ENCODE measurements at places on chromosomes 16 and 17. TPM values are rescaled to one million over a fixed set of nuclear protein-coding genes. Genes with fewer than 3 reads are reported as not detected.

Gene GSDMA
- polyA plus RNA-seq: not detected

DNA sequence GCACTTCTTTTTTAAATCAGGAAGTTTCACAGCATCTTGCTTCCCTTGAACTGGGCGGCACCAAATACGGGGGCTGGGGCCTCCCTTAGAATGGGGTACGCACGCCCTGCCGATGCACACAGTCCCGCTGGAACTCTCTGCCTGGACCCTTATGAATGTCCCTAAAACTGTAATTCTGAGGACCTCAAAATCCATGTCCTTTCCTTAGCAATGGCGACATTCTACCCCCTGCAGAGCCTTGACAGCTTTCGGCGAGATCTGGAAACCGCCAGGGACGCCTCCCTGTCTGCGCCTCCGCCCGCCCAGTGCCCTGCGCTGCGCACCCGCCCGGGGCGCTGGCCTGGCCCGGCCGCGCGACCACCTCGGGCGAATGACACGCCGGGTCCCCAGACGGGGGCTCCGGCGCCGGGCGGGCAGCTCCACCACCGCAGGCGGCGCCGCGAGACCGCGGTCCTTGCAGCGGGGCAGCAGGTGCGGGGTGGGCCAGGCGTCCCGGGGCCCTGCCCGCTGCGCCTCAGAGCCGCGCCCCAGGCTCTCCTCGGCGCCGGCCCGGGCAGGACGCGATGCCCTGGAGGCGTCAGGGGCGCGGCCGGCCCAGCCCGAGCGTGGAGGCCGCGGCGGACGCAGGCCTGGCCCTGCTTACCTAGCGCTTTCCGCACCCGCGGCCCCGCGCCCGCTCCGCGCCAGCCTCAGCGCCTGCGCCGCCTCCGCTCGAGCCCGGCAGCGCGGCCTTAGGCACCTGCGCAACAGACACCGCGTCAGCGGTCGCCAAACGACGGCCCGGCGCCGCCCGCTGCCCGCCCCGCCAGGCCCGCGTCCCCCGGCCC is 548 bp downstream of the HAGH start:
- DNase-seq: no peak

Gene CD300A
- 3.5 TPM for polyA plus RNA-seq

Gene CLEC3A
- polyA plus RNA-seq: not detected

DNA sequence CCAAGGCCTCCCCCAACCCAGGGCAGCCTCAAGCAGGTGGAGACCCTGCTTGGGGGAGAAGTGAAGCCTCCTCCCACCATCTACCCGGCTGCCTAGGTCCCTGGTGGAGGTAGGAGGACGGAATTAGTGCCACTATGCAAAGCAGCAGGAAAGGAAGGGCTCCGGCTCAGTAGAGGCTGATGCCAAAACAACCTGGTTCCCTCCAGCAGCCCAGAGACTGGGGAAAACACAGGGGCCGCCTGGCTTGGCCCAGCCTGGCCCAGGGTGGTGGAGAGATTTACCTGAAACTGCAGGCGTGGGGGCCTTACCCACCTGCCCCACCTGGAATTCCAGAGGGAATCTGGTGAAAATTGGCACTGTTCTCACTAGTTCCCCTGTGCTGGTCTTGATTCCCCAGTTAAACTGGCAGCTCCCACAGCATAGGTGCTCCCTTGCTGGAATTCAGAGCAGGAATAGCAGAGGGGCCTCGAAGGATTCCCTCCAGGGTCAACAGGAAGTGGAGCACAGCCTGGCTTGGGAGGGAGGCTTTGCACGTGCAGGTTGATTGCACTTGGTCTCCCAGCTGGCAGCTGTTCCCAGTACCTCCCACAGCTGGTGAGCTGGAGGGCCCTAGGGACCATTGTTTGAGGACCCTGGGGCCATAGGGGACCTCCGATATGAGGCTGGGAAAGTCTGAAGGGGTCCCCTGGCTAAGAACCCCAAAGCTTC is 4.5 kb downstream of the CD79B start:
- no peak for DNase-seq

DNA sequence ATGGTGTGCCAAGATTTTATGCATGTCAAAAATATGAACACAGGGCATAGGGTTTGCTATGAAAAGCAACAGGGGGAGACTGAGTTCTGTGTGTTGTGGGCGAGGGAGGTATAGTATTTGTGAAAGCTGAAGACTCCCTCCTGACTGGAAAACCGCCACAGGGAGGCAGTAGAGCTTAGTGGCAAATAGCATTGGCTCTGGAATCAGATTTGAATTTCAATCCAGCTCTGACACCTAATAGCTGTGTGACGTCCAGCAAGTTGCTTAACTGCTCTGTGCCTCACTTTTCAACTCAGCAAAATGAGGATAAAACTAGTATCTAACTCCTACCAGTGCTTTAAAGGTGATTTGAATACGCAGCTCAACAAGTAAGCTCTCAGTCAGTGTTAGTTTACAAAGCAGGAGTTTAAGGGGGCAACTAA is 22.0 kb downstream of the KPNA2 start:
- DNase-seq: no peak

Gene DCTN5
- polyA plus RNA-seq: 41.9 TPM

Gene KREMEN2
- 27.6 TPM for polyA plus RNA-seq

DNA sequence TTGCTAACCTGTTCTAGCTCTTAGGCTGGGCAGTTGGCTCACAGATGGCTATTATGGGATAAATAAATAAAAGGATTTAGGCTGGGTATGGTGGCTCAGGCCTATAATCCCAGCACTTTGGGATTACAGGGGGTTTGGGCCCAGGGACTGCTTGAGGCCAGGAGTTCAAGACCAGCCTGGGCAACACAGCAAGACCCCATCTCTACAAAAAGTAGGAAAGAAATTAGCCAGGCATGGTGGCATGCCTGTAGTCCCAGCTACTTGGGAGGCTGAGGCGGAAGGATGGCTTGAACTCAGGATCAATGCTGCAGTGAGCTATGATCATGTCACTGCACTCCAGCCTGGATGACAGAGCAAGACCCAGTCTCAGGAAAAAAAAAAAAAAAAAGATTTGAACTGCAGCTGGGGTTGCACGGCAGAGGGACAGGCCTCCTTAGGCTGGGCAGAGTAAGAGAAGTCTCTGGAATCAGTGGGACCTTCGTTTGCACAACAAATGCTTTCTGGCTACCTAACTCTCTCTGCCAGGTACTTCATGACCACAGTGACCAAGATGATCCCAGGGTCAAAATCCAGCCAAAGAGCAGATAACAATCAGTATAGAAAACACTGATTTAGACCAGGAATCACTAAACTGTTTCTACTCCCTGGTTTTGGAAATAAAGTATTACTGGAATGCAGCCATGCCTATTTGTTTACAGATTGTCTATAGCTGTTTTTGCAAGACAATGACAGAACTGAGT is 6.8 kb downstream of the RUSF1 start:
- DNase-seq: no peak

Gene CDH5
- 85.0 TPM for polyA plus RNA-seq

Gene CTRL
- 3.5 TPM for polyA plus RNA-seq

Gene PRCD
- polyA plus RNA-seq: 3.3 TPM

Gene ZFPM1
- 1.1 TPM for polyA plus RNA-seq

DNA sequence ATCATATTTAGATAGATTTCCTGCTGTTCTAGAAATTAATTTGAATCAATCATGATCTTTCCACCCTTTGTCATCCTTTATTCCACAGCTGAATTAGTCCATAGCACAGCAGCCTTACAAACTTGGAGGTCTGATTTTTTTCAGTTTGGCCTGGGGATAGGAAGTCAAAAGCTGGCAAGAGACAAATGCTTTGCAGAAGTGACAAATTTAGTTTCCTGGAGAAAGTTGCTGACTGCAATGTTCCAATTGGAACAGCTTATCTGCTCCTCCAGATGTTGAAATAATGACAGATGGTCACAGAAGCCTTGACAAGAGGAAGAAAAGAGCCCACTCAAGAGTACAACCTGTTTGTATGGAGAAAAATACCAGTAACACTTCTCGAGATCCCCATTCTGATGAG is 1276.1 kb upstream of the CDH8 start:
- DNase-seq: peak; percentile 21

DNA sequence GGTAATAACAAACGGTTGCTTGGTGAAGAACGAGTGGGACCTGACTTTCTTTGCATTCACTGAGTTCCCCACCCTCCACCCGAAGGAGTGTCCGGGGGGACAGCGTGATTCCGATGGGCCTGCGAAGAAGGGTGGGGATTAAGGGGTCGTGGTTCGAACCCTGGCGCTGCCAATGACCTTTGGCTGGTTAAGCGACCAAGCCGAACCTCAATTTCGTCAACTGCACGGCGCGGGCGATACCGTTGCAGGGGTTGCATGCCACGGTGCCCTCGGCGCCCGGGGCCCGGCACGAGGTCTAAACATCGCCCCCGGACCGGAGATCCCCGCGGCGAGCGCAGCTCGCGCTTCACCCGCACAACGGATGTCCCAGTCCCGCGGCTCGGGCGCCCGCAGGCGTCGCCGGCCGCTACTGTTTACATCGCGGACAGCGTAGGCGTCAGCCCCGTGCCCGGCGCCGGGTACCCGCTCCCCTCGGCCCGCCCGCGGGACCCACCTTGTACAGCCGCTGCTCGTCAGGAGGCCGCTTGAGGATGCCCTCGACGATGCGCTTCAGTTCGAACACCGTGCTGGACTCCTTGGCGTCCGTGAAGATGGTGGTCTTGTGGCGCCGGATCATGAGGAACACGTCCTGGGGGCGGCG is 460 bp downstream of the ELOB start:
- DNase-seq: peak; percentile 25

DNA sequence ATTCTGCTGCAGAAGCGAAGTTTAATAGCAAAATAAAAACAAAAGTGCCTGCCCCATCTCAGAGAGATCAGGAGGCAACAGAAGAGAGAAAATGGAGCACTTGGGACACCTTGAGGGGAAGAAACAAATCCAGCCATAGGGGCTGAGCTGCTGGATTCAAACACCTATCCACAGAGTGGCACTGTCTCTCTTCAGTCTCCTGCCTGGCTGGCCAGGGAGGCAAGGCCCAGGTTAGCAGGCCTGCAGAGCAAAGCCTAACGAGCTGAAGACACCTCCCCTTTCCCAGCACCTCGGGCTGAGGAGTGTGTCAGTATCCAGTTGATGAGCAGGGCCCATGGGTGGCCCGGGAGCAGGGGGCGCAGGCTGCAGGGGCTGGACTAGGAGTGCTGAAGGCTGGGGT is 8.8 kb upstream of the KRT31 start:
- no peak for DNase-seq

Gene HCRT
- not detected for polyA plus RNA-seq

DNA sequence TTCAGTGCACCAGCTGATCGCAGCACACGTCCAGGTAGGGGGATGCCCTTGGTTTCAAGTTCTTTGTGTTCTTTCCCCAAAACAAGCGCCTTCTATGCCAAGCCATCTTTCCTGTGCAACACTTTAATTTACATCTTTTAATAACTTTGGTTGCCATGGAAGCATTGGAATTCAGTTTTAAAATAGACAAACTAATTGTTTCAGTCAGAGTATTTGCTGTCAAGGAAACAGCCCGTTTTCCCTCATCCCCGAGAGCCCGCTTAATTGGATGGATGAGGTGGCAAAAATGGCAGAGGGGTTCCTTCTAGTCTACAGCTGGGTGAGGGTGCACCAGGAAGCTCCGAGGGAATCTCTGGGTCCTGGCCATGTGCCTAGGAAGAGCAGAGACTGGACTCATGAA is 793.7 kb upstream of the EEF2KMT start:
- DNase-seq: no peak

DNA sequence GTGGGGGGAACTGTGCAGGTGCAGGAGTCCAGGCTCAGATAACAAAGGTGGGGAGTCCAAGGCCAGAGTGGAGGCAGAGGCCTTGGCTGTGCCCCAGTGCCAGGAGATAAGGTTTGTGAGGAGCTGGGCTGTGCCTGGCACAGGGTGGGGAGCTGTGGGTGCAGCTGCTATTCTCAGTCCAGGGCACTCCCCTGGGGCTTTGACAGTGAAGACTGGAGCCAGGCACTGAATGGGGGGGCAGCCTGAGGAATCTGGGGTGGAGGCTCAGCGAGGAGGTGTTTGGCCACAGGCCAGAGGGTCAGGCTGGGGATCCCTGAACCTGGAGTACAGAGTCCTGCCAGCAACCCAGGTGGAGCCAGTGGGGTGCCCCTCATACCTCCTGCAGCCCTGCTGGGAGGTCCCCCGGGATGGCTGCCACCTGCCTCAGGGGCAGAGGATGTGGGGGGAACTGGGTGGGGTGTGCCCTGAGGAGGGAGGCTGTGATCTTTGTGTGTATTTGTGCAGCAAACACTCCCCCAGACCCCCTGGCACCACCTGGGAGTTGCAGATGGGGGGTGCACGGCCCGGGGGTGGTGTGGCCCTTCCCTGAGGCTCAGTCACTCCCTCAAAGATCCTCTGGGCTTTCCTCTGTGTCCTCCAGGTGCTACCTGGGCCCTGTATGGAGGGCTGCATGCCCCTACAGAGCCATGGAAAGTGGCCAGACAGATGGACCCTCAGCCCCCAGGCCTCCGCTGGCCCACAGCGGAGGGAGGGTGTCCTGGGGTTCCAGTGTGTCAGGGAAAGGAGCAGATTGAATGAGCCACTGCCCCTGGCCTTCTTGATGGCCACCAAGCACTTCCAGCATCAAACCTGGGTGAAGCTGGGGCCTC is 44.5 kb upstream of the SMPD3 start:
- DNase-seq: no peak

Gene RAMP2
- 70.4 TPM for polyA plus RNA-seq

DNA sequence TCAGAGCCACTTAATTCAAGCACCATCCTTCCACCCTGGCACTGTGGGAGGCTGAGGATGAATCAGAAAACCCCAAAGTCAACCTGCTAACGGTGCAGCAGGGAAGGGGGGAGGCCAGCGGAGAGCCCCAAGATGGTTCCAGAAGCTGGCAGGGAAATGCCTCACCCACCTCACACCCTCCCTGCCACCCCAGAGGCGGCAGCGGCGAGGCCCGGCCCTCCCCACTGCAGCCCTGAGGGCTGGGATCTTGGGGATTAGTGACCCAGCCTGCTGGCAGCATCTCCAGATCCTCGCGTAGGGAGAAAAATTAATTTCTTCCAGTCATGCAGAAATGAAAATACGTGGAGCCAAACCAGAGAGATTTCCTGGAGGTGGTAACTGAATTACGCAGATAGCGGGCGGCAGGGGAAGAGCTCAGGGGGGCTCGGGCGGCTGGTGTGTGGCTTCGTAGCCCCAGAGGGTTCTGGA is 38.2 kb downstream of the CBFA2T3 start:
- no peak for DNase-seq

Gene SPOP
- polyA plus RNA-seq: 49.6 TPM

Gene OR3A3
- not detected for polyA plus RNA-seq

- DNase-seq: no peak
Measured at GRCh38 chr17:47332287-47332686, 8.5 kb downstream of the EFCAB13 start.

- DNase-seq: no peak
Measured at GRCh38 chr17:61456061-61456681, 3.9 kb downstream of the TBX4 start.

Gene PAFAH1B1
- 86.7 TPM for polyA plus RNA-seq
